GM04503 (cell line): ENCODE measurements at places on chromosomes 5 and 9.

GRCh38 chr5:160287378-160288051 is 24.8 kb downstream of the CCNJL start:
- no peak for DNase-seq

DNA sequence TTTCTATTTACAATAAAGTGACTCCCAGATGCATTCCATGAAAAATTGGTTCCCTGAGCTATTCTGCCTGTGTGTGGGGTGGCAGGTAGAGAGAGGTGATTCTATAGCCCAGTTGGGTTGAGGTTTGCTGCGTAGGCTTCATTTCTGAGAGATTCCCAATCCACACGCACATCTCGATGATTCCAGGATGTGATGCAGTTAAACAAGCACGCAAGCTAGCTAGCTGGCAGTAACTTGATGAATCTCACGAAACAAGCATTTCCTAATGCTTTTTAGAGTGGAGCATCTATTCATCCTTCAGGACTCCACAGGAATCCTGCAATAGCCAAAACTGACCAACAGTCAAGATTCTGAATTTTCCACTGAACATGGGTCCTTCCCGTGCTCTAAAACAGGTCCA is 43.8 kb upstream of the CER1 start:
- peak; percentile 49 for DNase-seq

- no peak for DNase-seq
Observed at GRCh38 chr9:13725516-13725915, 446.0 kb upstream of the MPDZ start.

GRCh38 chr5:135487037-135487395 is 34.9 kb upstream of the TIFAB start:
- DNase-seq = no peak

DNA sequence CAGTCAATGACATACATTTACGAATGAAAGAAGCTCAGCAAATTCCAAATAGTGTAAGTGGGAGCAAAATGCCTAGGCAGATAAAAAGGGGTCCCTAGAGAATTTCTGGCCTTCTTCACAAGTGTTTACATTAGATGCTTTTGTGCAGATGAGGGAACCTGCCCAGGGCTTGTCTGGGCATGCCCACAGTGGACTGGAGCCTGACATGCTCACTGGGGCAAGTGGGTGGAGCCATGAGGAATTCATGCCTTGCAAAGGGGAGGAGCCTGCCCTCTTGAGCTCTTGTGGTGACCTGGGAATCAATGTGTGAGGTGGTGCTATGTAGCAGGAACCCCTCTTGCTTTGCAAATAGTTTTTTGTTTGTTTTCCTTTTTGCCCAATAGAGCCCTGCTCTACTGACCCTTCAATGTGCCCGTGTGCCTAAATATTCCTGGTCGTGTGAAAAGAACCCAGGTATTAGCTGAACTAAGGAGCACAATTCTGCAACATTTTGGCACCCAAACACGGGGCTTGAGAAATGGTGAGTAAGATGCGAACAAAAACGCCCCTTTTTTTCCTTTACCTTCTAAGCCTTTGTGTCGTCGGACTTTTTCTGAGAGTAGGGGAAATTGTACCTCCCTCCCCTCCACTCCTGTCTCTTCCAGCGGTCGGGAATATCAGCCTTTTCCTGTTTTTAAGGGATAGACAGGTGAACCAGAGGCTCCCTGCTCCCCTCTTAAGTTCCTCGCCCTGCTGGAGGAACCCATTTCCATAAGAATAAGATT is 433.8 kb upstream of the CDH9 start:
- DNase-seq = peak; percentile 18

- no peak for DNase-seq
Observed at GRCh38 chr5:36397901-36398536, 96.3 kb upstream of the RANBP3L start.
